Naive B cell (primary cell): ENCODE measurements at places on chromosomes 3 and 15.

GRCh38 chr3:63921741-63922482 lies 9.7 kb upstream of the SCAANT1 start:
- H3K27ac ChIP-seq: peak overlapping the region; percentile 93
- peaks cover 19% of the 10 kb centered on the region for H3K36me3 ChIP-seq
- peaks cover 73% of the 10 kb centered on the region for H3K4me1 ChIP-seq
- no peaks in the 10 kb centered on the region for H3K27me3 ChIP-seq

- H3K27ac ChIP-seq: no peak overlapping the region
- H3K27me3 ChIP-seq: no peaks in the 10 kb centered on the region
- DNase-seq: no peak
- H3K4me3 ChIP-seq: no peak overlapping the region
- H3K4me1 ChIP-seq: no peaks in the 10 kb centered on the region
- peaks cover 7% of the 10 kb centered on the region for H3K36me3 ChIP-seq
Measured at GRCh38 chr15:95227235-95227634, 995.9 kb downstream of the MCTP2 start.

DNA sequence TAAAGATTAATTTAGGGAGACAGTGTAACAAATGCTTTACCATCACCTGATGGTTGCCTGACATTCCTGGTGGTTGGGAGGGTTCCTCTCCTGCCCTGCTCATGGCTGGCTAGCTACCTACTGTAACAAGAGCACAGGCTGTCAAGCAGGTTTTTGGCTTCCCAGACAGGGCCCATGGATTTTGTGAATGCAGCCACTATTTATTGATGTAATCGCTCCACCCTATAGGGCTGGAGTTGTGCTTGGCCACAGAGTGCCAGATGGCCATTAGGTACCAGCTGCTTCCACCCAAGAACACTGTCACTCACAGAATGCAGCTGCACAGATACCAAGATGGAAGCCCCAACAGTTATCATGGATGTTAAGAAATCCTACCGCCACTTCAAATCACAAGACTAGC lies 31.0 kb upstream of the KLHL25 start:
- H3K27me3 ChIP-seq: peaks cover 4% of the 10 kb centered on the region
- no peak overlapping the region for H3K4me3 ChIP-seq

- H3K4me3 ChIP-seq: no peak overlapping the region
- no peak for DNase-seq
- H3K27me3 ChIP-seq: peaks cover 12% of the 10 kb centered on the region
Measured at GRCh38 chr15:78369161-78369560, 29.0 kb downstream of the CRABP1 start.

GRCh38 chr15:61011576-61012336 lies 217.3 kb downstream of the RORA start:
- no peak overlapping the region for H3K4me3 ChIP-seq
- H3K27ac ChIP-seq: no peak overlapping the region
- no peaks in the 10 kb centered on the region for H3K4me1 ChIP-seq
- no peaks in the 10 kb centered on the region for H3K36me3 ChIP-seq

DNA sequence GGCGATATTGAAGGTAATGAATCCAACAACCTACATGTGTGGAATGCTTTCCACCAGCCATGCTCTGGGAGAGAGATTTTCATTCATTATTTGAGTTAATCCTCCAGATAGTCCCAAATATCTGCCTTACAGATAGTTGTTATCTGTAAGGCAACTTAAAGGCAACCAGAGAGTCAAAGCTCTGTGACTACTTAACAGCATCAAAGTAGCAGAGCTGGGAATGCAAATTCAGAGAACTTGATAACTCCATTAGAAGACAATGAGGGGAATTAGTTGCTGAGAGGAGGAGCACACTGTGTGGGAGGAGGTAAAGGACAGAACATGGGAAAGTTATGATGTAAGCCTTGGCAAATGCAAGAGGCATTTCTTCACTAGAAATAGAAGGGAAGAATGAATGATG lies 10.5 kb upstream of the CRBN start:
- H3K4me1 ChIP-seq: no peaks in the 10 kb centered on the region
- no peak overlapping the region for H3K27ac ChIP-seq
- no peaks in the 10 kb centered on the region for H3K36me3 ChIP-seq
- DNase-seq: no peak

- H3K36me3 ChIP-seq: peaks cover 14% of the 10 kb centered on the region
- H3K27me3 ChIP-seq: no peaks in the 10 kb centered on the region
- DNase-seq: no peak
- H3K27ac ChIP-seq: peak overlapping the region; percentile 99
- H3K4me3 ChIP-seq: no peak overlapping the region
- H3K4me1 ChIP-seq: peaks cover 93% of the 10 kb centered on the region
Measured at GRCh38 chr3:71029770-71030169, 553.8 kb downstream of the FOXP1 start.

DNA sequence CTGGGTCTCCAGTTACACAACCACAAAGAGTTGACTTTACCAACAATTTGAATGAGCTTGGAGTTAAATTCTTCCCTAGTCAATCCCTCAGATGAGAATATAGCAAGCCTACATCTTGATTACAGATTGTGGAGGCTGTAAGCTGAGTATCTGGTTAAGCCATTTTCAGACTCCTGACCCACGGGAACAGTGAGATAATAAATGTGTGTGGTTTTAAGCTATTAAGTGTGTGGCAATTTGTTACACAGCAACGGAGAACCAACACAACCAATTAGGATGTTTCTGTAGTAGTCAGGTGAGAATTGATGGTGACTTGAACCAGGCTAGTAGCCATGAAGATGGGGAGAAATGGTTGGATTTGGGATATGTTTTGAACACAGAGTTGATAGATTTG lies 37.7 kb upstream of the SLC4A7 start:
- H3K4me3 ChIP-seq: no peak overlapping the region
- H3K4me1 ChIP-seq: no peaks in the 10 kb centered on the region
- no peaks in the 10 kb centered on the region for H3K36me3 ChIP-seq

- DNase-seq: no peak
- no peak overlapping the region for H3K4me3 ChIP-seq
- no peaks in the 10 kb centered on the region for H3K36me3 ChIP-seq
- peaks cover 5% of the 10 kb centered on the region for H3K27me3 ChIP-seq
- no peak overlapping the region for H3K27ac ChIP-seq
- H3K4me1 ChIP-seq: no peaks in the 10 kb centered on the region
Measured at GRCh38 chr3:152578769-152579168, 256.2 kb upstream of the P2RY1 start.

- no peak for DNase-seq
- H3K4me1 ChIP-seq: no peaks in the 10 kb centered on the region
- no peaks in the 10 kb centered on the region for H3K36me3 ChIP-seq
- H3K27me3 ChIP-seq: peaks cover 10% of the 10 kb centered on the region
- H3K4me3 ChIP-seq: no peak overlapping the region
Measured at GRCh38 chr3:32901005-32901932, 50.2 kb upstream of the CCR4 start.

- no peak overlapping the region for H3K27ac ChIP-seq
- peaks cover 10% of the 10 kb centered on the region for H3K4me1 ChIP-seq
- DNase-seq: no peak
Measured at GRCh38 chr3:151330899-151331298, 1.6 kb upstream of the P2RY13 start.

- H3K36me3 ChIP-seq: no peaks in the 10 kb centered on the region
- H3K4me1 ChIP-seq: no peaks in the 10 kb centered on the region
- H3K27ac ChIP-seq: no peak overlapping the region
Measured at GRCh38 chr15:48566668-48567067, 78.8 kb downstream of the FBN1 start.

GRCh38 chr3:35528728-35529127 lies 110.6 kb upstream of the ARPP21 start:
- H3K4me1 ChIP-seq: no peaks in the 10 kb centered on the region
- no peaks in the 10 kb centered on the region for H3K27me3 ChIP-seq
- H3K4me3 ChIP-seq: no peak overlapping the region
- H3K27ac ChIP-seq: no peak overlapping the region
- no peak for DNase-seq
- no peaks in the 10 kb centered on the region for H3K36me3 ChIP-seq

DNA sequence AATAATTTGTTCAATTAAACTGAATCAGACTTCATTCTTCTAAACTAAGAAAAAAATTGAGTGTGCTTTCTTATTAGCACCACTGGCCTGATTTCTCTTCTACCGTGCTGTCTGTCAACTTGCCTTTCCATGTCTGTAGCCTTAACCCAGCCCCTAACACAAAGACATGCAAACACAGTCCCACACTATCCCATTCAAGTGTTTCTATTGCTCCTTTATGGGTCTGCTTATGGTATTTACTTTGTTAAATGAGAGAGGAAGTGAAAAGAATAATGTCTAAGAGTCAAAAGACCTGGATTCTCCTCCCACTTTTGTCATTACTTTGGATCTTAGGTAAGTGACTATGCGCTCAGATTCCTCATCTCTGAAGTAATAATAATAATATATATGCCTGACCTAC lies 55.3 kb downstream of the GTF2E1 start:
- DNase-seq: no peak
- no peak overlapping the region for H3K4me3 ChIP-seq
- no peak overlapping the region for H3K27ac ChIP-seq
- H3K27me3 ChIP-seq: no peaks in the 10 kb centered on the region
- H3K36me3 ChIP-seq: no peaks in the 10 kb centered on the region

GRCh38 chr15:67843092-67843501 lies 3.3 kb upstream of the RNU6-1 start:
- H3K27me3 ChIP-seq: peaks cover 8% of the 10 kb centered on the region
- H3K27ac ChIP-seq: no peak overlapping the region
- no peak for DNase-seq

DNA sequence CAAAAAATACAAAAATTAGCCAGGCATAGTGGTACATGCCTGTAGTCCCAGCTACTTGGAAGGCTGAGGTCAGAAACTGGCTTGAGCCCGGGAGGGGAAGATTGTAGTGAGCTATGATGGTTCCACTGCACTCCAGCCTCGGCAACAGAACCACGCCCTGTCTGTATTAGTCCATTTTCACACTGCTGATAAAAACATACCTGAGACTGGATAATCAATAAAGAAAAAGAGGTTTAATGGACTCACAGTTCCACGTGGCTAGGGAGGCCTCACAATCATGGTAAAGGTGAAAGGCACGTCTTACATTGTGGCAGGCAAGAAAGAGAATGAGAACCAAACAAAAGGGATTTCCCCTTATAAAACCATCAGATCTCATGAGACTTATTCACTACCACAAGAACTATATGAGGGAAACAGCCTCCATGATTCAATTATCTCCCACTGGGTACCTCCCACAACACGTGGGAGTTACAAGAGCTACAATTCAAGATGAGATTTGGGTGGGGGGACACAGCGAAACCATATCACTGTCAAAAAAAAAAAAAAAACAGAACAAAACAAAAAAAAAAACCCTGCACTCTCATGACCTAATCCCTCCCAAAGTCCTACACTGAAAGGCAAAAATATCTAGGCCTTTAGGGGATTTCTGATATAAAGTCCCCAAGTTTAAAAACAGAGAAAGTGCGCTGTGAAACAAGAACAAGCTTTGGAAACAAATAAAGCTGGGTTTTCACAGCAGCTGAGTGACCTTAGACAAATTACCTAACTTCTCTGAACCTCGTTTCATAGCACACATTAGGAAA lies 224.7 kb downstream of the IGSF11 start:
- H3K27me3 ChIP-seq: peaks cover 4% of the 10 kb centered on the region
- H3K27ac ChIP-seq: no peak overlapping the region
- H3K4me1 ChIP-seq: no peaks in the 10 kb centered on the region
- no peak for DNase-seq

- no peak overlapping the region for H3K27ac ChIP-seq
- DNase-seq: no peak
- H3K4me3 ChIP-seq: no peak overlapping the region
- H3K4me1 ChIP-seq: peaks cover 6% of the 10 kb centered on the region
- H3K27me3 ChIP-seq: peaks cover 4% of the 10 kb centered on the region
Measured at GRCh38 chr3:124257336-124257864, 265.5 kb upstream of the ROPN1 start.

DNA sequence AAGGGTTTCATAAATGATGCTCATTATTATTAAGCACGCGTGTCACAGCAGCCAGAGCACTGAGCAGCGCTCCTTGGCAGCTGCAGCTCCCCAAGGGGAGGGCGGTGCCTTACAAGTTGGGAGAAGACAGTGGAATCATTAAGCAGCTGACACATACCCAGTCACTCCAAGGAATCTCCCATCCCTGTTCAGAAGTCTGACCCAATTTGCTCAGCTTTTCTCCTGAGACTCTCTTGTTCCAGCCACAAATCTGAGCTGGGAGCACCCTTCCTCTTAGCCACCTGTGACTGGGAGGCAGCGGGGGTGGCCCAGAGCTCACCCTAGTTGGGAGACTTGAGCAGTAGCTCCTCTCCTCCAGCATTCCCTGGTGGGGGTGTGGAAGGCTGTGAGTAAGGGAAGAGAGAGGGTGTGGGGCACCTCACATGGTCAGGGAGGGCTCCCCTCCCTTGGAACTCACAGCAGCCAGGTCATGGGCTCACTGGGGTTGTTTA lies 64.3 kb downstream of the DUT start:
- peaks cover 6% of the 10 kb centered on the region for H3K27me3 ChIP-seq
- no peak overlapping the region for H3K27ac ChIP-seq
- H3K4me3 ChIP-seq: no peak overlapping the region

DNA sequence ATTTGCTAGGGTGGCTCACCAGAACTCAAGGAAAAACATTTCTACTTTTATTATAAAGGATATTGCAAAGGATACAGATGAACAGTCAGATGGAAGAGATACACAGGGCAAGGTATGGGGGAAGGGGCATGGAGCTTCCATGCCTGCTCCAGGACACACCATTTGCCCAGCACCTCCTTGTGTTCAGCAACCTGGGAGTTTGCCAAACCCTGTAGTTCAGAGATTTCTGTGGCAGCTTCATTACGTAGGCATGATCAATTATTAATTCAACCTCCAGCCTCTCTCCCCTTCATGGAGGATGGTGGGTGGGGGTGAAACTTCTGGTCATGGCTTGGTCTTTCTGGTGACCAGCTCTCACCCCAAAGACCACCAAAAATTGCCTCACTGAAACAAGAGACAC lies 353.9 kb upstream of the THBS1 start:
- H3K27ac ChIP-seq: no peak overlapping the region
- no peaks in the 10 kb centered on the region for H3K36me3 ChIP-seq
- DNase-seq: no peak

GRCh38 chr15:63551400-63551799 lies 45.8 kb upstream of the FBXL22 start:
- no peak overlapping the region for H3K27ac ChIP-seq
- H3K4me1 ChIP-seq: peaks cover 42% of the 10 kb centered on the region
- no peak overlapping the region for H3K4me3 ChIP-seq
- no peaks in the 10 kb centered on the region for H3K27me3 ChIP-seq

DNA sequence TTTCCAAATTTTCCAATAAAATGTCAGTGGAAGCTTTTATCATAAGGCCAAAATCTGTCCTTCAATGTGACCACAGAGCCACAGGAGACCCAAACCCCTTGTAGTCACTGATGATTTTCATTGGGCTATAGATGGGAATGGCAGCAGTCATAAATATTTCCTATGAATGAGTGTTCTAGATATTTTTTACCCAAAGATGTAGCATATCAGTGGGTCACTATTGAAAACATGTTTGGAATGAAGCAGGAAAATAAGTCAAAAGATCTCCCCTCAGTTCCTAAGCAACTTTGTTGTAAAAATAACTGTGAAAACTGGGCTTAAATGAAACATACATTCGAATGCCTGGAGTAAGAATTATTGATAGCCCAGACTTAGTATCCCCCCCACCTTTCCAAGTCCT lies 49.0 kb downstream of the NKIRAS1 start:
- H3K27me3 ChIP-seq: no peaks in the 10 kb centered on the region
- no peak overlapping the region for H3K4me3 ChIP-seq
- H3K27ac ChIP-seq: peak overlapping the region; percentile 19
- H3K4me1 ChIP-seq: peaks cover 25% of the 10 kb centered on the region
- peaks cover 8% of the 10 kb centered on the region for H3K36me3 ChIP-seq

GRCh38 chr3:124576565-124577493 lies 153.4 kb upstream of the UMPS start:
- peaks cover 4% of the 10 kb centered on the region for H3K4me1 ChIP-seq
- H3K4me3 ChIP-seq: peak overlapping the region; percentile 26
- H3K27me3 ChIP-seq: peaks cover 17% of the 10 kb centered on the region
- no peaks in the 10 kb centered on the region for H3K36me3 ChIP-seq

- H3K4me1 ChIP-seq: no peaks in the 10 kb centered on the region
- DNase-seq: no peak
- H3K4me3 ChIP-seq: no peak overlapping the region
- H3K27me3 ChIP-seq: no peaks in the 10 kb centered on the region
Measured at GRCh38 chr3:121483290-121483689, 62.5 kb downstream of the POLQ start.
